Activated T-cell treated with anti-CD3 and anti-CD28 coated beads, Interleukin-2, amount 50 U/mL, for 72 hours (primary cell): ENCODE measurements at places on chromosomes 5 and 9. TPM values are rescaled to one million over a fixed set of nuclear protein-coding genes. Genes with fewer than 3 reads are reported as not detected.

GRCh38 chr9:93136011-93136440, 2.0 kb upstream of the NINJ1 start:
- DNase-seq, result no peak

ABHD17B gene
- 15.4 TPM for total RNA-seq

DNA sequence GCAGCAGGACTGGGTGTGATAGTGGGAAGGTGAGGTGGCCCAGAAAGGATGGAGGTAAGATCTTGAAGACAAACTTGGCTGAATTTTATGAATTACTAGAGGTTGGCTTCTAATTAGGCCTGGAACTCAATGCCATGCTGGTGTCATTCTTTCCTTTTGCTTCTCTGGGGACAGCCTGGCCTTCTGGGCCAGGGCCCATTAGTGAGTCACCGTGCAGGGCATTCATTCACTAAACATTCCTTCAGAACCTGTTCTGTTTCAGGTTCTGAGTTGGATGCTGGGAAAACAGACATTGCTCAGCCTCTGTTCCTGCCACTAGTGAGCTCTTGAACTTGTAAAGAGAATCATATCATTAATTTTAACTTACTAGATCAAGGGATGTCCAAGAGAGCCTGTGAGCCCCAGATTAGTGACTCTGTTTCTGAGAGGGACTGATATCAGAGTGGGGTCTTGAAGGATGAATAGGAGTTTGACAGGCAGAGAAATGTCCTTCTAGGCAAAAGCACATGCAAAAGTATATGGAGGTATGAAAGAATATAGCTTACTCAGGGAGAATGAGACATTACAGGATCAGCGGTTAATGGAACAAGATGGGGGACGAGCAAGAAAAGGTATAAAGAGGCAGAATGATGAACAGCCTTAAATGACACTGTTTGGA, 66.5 kb downstream of the LHX2 start:
- no peak for DNase-seq

DNA sequence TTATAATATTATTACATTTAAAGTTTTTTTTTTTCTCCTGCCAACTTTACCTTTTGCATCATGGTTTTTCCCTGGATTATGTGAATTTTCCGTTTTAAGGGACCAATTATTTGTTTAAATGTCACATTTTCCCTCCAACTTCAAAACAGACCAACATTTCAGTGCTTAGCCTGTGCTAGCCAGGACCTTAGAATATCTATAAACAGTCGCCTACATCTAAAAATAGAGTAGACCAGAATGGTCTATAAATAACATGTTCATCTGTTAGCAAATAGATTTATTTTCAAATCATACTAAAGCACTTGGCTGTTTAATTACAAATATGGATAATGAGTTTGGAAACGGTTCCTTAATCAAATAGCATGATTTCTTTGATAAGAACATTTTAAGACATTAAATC, 192.0 kb downstream of the FBN2 start:
- DNase-seq, result no peak

PCDHGC3 gene
- not detected for total RNA-seq

DNA sequence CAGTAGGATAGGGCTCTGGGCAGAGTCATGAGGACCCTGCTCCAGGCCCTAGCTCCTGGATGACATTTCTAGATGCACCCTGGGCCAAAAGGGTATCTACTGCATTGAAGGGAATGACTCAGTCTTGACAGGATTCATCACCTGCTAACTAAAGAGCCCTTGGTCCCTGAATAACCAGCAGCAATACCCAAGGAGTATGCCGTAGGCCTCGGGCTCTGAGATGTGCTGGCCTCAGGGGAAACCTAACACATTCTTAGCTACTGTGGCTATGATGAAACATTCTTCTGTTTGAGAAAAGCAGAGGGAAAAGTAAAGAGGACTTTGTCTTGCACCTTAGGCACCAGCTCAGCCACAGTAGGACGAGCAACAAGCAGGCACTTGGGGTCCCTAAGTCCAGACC, 89.5 kb upstream of the SLC1A1 start:
- DNase-seq, result no peak

DNA sequence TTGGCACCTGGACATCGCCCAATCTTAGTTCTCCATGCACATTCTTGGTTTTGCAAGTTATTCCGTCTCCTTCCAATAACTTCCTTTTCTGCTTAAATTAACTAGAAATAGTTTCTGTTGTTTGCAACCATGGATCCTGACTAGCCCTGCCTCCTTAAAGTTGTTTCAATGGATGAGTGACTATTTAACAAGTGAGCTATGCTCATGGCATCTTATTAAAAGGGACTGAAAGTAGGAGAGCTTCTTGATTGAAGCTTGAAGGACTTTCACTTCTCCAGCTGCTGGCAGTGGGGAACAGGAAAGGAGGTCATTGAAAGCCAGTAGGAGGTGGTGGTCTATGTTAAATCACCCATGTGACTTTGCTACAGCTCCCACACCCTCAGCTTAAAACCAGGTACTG, 466.8 kb downstream of the ARHGEF28 start:
- DNase-seq, result no peak

DNA sequence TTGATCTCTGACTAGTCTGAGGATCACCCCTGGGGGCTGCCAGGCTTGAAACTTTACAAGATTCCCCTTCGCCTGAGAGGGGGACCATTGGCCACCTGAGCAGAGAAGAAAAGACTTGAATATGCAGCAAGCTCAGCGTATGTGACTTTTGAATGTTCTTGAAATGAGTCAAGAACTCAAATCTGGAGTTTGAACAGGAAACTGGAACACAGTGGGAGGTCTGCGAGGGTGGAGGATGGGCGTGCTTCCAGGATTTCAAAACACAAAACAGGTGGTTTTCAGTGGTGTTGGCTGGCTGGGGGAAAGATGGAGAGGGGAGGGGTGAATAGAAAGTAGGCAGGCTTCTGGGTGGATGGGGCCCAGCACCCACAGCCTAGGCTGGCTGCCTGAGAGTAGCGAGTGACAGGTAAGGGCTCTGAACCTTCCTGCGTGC, 40.6 kb downstream of the TMEM174 start:
- peak; percentile 16 for DNase-seq

MIGA2 gene
- 41.5 TPM for total RNA-seq

TSSK1B gene
- not detected for total RNA-seq

DNA sequence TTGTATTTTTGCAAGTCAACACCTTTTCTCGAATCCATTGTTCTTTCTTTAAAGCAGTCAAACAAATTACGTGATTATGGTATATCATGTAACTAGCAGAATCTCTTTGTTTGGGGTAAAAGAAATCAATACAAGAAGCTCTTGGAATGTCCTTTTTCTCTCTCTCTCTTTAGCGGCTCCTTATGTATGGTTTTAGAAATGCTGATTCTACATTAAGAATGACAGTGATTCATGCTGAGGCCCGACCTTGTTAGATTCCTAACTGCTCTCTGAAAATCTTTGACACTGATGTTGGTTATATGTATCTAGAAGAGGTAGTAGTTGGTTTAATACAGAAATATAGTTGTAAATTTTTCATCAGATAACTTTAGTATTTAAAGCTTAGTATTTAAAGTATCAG, 76.4 kb downstream of the SNX24 start:
- DNase-seq, result no peak

- DNase-seq, result no peak
These were observed 34.2 kb downstream of the ASS1 start for GRCh38 chr9:130478736-130479575.

DNA sequence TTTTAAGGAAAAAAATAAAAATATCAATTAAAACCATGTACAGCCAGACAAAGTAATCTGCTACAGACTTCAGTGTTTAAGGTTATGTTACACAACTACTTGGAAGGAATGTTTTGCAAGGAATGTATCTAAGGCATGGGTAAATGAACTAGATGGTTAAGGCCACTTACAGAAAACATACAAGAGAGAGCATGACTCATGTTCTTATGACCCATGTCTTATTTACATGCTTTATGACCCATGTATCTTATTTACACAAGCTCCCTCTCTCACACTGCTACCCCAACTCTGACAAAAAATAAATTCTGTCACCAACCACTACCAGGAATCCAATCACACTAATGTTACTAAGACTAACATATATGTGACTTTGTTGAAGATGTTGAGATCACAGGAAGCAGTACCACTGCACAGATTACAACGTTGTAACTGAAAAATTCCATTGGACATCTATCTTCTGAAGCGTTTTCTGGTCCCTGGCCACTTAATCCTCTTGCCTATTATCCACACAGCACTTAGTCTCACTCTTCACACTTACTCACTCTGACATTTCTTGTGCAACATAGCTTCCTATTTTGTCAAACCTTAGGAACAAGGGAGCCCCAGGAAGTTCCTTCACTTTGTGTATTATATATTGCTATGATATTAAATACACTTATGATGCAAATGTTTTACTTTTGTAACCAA, 1630.1 kb upstream of the C9orf72 start:
- DNase-seq, result no peak

DNA sequence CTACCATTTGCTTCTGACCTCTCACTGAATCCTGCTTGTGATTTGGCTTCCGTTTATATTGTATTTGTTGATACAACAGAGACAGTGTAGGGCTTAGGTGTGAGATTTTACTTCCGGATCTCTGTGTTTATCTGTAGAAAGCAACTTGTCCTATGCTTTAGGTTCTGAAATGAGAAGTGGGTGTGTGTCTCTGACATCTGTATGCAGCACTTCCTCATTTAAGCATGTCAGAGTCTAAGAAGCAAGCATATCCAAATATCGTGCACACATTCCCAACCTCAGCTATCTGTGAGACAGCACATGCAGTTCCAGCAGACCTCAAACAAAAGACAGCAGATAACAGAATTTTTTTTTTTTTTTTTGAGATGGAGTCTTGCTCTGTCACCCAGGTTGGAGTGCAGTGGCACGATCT, 16.3 kb downstream of the KLF9 start:
- no peak for DNase-seq

- no peak for DNase-seq
These were observed 28.0 kb upstream of the POMT1 start for GRCh38 chr9:131474711-131475110.

GRCh38 chr5:66828548-66829357, 232.6 kb downstream of the MAST4 start:
- DNase-seq, result peak; percentile 66

DNA sequence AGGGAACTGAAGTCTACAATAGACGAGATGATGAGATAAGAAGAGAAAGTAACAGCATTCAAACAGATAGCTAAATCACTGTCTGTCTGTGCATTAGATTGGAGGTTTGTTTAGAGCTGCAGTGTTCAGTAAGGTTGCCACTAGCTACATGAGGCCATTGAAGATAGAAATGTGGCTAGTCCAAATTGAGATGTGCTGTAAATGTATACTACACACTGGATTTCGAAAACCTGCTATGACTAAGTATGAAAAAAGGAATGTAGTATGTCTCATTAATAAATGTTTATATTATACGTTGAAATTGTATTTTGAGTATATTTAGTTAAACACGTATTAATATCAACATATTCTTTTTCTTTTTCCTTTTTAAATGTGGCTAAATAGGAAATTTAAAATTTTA, 142.1 kb downstream of the XRCC4 start:
- DNase-seq, result no peak

GPR151 gene
- total RNA-seq, result not detected
